ENCODE measurements at places on chromosomes 3 and 15.
A peak's percentile ranks its signal among the peaks of the same experiment; 100 is the strongest.

- DNase-seq, result no peak
Observed at GRCh38 chr3:133888726-133889340, 6.8 kb downstream of the RAB6B start.

DNA sequence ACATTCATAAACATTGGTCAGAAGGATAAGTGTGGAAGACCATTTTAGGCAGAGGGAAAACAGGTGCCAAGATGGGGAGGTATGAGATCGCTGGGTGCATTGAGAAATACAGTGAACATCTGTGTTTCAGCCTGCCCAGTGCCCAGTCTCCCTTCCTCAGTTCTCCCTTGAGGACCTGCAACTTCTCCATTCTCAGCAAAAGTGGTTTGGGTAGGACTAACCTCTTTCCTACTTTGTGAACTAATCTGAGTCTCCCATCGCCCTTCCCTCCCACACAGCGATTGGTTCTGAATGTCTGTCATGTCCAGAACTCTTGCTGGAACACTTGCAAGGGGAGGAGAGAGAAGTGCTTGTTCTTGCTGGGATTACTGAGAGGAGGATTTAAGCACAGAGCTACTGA lies 10.9 kb upstream of the CCNL1 start:
- no peak for DNase-seq

DNA sequence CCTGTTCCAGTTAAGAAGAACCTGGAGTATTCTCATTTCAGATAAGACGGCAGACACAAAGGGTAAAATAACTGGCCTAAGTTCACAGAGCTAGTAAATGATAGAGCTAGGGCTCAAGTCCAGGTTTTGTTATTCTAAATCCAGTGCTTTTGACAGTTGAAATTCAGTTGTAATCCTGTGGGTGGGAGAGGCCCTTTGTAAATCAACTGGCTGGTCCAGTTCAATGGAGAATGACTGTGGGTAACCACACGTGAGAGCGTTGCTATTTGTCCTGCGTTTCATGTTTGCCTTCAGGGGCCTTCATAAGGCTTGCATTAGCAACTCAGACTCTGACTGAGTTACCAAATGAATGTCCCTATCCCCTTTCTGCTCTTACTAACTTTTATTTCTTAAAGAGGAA lies 24.2 kb upstream of the CD96 start:
- no peak for DNase-seq

DNA sequence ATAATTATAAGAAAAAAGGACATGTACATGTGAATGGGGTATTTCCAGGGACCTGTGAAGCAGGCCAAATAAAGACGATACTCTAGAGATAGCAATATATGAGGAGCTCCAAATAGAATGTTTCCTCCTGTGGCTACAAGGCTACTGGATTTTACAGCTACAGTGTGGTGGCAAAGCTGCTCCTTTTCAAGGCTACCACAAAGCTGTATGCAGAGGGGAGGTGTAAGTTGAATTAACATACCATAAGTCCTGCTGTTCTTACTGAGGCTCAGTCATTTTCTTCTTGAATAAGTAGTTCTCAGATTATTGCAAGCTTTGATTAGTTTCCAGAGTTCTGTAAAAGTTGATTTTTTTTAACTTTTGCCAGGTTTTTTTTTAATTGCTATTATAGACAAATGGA lies 1184.6 kb upstream of the EPHA6 start:
- DNase-seq, result no peak

- DNase-seq, result no peak
Observed at GRCh38 chr3:131218196-131218595, 163.4 kb upstream of the NUDT16 start.

DNA sequence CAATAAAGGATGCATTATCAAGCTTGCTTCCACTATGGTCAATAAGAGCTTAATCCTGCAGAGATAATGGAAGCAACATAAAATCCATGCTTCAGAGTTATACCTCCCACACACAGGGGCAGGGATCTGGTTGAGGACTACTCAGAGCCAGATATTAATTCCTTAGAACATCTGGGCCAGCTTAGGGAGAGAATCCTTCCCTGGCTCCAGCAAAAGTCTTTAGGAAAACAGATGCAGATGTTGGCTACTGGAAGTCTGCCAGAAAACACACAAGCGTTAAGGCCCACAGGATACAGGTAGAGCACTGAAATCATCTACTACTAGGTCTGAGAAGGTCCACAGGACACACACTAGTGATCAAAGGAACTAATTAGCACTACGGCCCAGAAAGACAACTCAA lies 25.2 kb downstream of the TMEM202 start:
- no peak for DNase-seq

DNA sequence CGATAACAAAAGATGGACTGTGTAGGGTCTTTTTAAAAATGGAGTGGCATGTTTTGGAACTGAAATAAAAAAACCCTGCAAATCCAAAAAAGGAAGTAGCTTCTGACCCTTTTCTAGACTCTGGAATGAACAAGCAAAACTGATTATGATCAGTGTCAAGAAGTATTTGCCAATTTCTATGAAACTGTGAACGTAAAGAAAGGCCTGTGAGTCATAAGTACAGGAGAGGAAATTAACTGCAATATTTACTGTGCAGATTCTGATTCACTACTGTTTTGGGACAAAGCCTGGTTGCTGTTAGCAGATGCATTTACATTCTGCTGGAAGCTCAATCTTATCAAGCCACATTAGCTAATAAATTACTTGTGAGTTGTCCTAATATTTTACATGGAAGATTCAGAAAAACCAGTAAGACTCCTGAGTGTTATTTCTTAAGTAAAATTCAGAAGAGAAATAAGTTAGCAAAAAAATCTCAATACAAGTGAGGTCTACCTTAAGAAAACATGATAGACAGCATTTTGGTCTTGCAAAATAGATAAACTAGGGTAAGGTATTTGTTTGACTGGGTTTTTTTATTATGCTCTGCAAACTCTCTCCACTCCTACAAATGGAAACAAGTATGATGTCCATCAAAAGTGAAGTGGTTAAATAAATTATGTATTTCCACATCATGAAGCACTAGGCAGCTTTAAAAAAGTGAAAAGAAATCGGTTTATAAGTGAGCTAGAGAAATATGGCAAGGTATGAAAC lies 90.2 kb upstream of the LMOD3 start:
- DNase-seq, result no peak

DNA sequence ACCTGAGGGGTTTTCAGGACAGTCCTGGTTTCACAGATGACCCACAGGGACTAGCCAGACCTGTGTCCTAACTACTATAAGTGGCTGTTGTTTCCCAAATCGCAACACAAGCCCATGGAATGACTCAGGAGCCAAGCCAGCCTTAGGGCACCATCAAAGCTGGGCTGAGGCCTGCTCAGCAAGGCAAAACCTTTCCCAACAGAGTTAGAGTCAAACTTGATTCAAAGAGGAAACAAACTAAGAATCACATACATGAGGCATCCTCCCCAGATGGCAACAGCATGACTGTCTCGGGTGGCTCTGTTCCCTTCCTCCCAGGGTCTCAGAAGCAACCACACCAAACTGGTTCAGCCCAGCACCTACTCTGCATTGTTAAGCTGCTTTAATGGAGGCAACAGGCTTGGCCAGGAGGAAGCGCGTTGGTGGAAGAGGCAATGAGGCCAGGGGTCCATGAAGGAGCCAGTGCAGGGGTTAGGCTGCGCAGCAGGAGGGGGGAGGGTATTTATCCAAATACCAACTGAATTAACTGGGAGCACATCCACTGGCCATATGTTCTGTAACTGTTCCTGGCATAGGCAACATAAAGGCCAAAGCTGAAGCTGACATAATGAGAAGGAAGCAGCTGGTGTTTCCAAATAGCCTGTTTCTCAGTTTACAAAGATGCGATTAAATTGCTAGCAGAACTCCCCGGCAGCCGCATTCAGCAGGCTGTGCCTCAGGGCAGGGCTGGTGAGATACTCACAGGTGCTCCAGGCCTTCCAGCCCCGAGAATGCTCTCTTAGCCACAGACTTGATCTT lies 102.4 kb downstream of the LRIG1 start:
- DNase-seq, result peak; percentile 55

DNA sequence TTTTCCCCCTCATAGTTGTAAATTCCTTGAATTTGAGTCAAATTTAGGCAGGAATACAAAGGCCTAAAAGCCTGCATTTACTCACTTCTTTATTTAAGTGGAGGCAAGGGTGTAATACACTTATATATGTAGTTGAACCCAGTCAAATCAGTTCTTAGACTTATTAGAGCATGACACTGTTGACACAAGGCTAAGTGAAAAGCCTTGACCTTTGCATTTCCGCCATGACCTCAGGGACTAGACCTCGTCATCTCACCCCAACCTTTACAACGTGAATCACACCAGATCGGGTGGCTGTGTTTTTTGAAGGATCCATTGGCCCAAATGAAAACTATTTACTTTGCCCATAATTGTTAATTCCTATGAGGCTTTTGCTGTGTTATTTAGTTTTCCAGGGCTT lies 774.4 kb downstream of the ROBO1 start:
- no peak for DNase-seq

DNA sequence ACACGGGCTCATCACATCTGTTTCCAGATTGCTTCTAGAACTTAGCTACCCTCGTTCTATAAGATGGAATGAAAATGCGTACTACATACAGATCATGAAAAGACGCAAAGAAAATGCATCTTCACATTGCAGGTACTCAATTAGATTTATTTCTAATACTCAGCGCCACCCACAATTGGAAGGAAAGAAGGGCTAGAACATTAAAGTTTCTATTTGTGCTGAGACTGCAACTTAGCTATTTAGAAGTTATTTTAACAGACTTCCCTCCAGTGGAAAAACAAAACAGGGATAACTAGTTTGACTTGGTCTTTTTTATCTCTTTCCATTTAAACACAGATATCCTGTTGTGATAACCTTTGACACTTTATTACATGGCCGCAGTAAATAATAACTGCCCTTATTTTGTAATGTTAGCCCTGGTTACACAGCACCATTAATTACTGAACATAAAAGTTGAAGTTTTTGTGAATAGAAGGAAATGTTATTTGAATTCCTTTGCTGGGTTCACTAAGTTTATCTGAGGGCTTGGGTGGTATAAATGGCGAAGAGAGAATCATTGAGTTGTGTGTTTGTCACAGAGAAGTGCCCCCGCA lies 86.9 kb upstream of the SLC25A26 start:
- no peak for DNase-seq

- no peak for DNase-seq
Observed at GRCh38 chr3:33826688-33827087, 28.3 kb downstream of the PDCD6IP start.

GRCh38 chr3:5948084-5948483 lies 760.6 kb downstream of the EDEM1 start:
- no peak for DNase-seq

DNA sequence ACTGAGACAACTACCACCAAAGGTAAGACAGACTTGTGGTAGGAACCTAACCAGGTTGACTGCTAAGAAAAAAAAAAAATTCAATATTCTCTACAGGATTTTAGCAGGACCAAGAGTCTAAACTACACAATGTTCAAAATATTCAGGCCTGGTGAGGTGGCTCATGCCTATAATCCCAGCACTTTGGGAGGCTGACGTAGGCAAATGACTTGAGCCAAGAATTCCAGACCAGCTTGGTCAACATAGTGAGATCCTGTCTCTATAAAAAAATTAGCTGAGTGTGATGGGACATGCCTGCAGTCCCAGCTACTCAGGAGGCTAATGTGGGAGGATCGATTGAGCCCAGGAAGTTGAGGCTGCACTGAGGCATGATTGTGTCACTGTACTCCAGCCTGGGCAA lies 341.6 kb upstream of the WNT5A start:
- DNase-seq, result no peak

GRCh38 chr3:108031895-108032294 lies 58.9 kb downstream of the CD47 start:
- no peak for DNase-seq

- no peak for DNase-seq
Observed at GRCh38 chr15:38065721-38066345, 131.4 kb downstream of the TMCO5A start.

DNA sequence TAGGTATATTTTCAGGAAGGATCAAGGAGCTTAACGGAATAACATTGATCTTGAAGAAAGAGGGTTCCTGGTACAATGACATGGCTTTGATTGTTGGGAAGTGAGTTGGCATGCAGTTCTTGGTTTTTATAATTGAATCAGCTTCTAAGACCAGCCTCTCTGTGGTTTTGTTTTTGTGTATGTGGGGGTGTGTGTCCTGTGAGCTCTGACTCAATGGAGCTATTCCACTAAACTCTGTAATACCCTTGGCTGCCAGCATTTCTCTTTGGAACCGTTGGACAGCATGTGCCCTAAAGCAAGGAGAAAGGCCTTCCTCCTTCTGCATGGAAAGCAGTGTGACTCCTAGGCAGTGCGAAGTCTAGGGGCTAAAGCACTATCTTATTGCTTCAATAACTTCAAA lies 124.8 kb downstream of the EDEM1 start:
- no peak for DNase-seq
